ENCODE measurements at places on chromosomes 7 and 10.

GRCh38 chr7:80699721-80700256 lies 61.3 kb downstream of the CD36 start:
- DNase-seq = no peak

- DNase-seq = no peak
These were observed 72.3 kb upstream of the ACBD5 start for GRCh38 chr10:27312854-27313253.

DNA sequence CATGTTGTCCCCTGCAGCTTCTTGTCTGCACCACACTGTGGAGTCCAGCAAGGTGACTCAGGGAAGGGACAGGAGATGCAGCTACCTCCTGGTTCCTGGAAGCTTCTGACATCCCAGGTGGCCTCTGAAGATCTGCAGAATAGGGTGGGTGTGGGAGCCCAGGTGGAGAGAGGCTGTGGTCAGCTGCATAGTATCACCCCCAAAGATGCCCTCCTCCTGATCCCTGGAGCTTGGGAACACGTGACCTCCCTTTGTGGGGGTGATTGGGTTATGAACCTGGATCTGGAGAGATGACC lies 25.4 kb downstream of the CALML3 start:
- DNase-seq = no peak

- DNase-seq = no peak
These were observed 40.9 kb downstream of the TCERG1L start for GRCh38 chr10:131270461-131271190.

- DNase-seq = no peak
These were observed 309.8 kb downstream of the AHR start for GRCh38 chr7:17608114-17608833.

DNA sequence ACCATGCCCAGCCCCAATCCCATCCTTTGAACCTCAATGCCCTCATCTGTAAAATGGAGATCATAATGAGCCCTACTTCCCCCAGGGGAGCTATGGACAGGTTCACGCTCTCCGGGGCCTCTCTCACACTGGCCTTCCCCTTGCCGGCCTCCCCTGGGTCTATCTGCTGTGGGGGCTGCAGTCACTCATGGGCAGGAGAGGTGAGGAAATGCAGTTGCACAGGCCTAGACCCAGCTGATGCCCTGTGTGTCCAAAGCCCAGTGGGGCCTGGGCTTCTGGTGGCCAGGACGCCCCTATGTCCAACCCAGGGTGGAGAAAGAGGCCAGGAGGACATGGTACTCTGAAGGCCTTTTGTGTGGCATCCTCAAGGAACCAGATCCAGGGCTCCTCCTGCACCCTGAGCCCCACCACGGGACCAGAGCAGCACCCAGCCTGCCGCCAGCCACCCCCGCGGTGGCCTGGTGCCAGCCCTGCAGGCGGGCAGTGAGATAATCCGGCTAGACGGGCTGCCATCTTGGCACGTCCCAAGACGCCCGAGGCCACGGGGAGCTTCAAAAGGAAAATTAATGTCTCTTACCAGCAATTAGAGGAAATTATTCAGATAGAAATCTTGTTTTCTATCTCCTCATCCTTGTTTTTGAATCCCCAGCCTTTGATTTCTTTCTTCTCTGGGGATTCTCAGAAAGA lies 39.0 kb downstream of the MYL10 start:
- no peak for DNase-seq

- no peak for DNase-seq
These were observed 180.8 kb downstream of the CCDC71L start for GRCh38 chr7:106480161-106480579.

DNA sequence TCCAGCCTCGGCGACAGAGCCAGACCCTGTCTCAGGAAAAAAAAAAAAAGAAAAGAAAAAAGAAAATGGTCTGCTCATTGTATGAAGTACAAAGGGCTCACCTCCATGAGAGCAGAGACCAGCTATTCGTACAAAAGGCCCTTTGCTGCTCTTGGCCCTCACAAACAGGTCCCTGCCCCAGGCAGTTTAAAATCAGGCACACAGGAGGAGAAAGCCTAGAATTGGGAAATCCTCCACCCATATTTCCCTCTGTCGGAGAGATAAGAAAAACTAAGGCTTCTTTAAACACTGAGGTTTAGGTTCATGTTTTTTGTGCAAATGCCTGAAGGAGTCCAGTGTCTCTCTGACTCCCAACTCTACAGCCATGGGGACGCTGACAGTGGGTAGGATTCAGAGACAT lies 15.1 kb downstream of the GNA12 start:
- DNase-seq = no peak

DNA sequence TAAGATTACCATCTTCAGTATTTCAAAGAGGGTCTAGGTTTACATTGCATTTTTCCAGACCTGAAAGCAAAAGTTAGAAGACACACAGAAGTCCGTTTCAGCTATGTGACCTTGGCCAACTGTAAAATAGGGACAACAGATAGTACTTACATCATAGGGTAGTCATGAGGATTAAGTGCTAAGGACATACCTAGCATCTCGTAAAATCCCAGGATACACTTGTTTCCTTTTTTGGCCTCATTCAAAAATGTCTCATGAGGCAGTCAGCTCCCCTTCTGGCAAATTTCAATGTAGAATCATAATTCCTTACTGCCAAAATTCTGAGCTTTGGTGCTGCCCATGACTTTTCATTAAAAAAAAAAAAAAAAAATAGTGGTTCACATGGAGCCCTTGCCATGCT lies 6.4 kb upstream of the DUSP5 start:
- no peak for DNase-seq

GRCh38 chr10:113921561-113922370 lies 67.3 kb downstream of the NHLRC2 start:
- DNase-seq = no peak

DNA sequence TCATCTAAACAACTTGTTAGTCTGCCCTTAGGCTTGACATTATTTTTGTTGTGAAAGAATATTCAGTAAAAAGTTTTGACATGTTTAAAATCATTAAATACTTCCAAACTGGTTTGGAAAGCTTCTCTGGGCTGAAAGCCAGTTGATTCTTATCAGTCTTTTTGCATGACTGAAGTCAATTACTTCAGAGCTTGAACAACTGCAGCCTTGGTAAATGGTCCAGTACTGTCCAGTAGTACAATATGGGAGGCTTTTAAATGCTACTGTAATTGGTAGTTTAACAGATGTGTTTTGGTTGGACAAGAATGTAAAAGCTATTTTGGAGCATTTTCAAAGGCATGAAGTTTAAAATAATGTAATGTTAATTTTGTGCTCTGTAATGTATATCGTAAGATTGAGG lies 103.4 kb downstream of the SDK1 start:
- DNase-seq = no peak

DNA sequence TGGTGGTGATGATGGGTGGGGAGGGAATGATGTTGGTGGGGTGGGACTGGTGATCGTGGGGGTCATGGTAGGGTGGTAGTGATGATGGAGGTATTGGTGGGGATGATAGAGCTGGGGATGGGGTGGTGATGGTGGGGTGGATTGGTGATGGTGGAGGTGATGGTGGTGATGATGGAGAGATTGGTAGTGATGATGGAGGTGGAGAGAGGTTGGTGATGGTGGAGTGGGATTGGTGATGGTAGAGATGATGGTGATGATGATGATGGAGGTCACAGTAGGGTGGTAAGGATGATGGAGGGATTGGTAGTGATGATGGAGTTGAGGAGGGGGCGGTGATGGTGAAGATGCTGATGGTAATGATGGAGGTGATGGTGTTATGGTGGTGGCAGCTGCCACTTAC lies 155.3 kb downstream of the EXOC4 start:
- no peak for DNase-seq

DNA sequence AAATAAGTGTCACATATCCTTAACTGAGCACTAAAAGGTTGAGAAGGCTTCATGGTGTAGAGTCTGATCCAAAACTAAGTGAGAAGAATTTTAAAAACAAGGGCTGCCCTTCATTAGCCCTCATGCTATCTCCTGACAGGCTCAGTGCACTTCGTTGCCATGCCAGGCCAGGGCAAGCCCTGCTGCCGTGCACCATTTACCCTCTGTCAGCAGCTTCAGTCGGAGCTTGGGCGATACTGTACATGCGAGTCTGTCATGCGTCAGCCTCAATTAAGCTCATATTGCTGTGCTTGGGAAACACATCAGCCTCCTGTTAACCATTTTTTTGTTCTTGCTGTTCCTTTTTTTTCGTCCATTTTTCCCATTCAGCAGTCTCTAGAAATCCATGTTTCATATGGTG lies 166.6 kb downstream of the VTI1A start:
- no peak for DNase-seq

GRCh38 chr7:37028909-37029440 lies 304.7 kb upstream of the AOAH start:
- no peak for DNase-seq

DNA sequence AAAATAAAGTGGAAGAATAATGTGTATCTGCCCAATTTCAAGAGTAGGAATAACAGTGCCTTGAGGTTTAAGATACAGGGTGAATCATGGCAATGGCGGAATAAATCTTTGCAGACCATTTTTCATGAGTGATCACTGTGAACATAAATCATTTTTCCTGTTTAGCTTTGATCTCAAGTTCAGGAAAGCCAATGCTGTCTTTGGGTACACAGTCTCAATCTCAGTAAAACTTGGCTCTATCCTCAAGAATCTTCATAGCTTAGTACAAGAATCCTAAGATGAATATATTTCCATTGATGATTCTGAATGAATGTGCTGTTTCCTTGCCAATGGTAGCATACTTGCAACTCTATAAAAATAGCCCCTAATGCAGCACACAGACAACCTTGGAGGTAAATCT lies 6.8 kb downstream of the NAMPT start:
- DNase-seq = no peak

- DNase-seq = no peak
These were observed 76.3 kb downstream of the FOXI2 start for GRCh38 chr10:127813290-127813689.

DNA sequence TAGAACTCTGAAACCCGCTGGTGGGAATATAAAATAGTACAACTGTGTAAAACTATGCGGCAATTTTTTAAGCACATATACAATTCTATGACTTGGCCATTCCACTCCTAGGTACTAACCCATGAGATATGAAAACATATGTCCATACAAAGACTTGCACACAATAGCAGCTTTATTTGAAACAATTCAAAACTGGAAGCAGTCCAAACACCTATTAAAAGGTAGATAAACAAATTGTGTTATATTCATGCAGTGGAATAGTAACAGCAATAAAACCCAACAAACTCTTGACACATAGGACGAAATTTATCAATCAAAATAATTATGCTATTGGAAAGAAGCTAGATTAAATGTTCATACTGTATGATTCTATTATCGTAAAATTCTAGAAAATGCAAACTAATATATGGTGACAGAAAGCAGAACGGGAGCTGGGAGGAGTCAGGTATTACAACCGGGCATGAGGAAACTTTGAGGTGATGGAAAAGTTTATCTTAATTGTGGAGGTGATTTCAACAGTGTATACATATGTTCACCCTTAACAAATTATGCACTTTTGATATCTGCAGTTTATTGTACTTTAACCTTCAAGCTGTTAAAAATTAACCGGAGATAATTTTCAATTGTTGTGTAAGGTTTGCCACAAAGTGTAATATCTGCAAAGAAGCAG lies 803 bp upstream of the STK31 start:
- no peak for DNase-seq

DNA sequence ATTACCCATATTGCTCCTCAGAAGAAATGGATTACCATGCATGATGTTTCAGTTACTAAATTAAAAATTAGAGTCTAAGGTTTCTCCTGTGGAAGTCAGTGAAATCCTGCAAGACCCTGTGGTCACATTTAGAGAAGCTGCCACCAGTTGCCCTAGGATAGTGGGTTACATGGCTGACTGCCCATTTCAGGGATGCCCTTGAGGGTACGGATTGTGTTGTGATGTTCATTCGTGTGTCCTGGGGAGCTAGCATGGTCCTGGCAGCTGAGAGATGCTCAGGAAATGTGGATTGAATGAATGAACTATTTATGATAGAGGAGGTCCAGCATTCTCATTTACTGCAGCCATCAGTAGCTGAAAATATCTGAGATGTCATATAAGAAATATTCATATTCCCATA lies 55.1 kb downstream of the TMEM178B start:
- DNase-seq = no peak

- DNase-seq = no peak
These were observed 223.7 kb downstream of the SNX10 start for GRCh38 chr7:26515314-26515842.

GRCh38 chr10:2456834-2457233 lies 610.5 kb upstream of the PFKP start:
- DNase-seq = no peak

DNA sequence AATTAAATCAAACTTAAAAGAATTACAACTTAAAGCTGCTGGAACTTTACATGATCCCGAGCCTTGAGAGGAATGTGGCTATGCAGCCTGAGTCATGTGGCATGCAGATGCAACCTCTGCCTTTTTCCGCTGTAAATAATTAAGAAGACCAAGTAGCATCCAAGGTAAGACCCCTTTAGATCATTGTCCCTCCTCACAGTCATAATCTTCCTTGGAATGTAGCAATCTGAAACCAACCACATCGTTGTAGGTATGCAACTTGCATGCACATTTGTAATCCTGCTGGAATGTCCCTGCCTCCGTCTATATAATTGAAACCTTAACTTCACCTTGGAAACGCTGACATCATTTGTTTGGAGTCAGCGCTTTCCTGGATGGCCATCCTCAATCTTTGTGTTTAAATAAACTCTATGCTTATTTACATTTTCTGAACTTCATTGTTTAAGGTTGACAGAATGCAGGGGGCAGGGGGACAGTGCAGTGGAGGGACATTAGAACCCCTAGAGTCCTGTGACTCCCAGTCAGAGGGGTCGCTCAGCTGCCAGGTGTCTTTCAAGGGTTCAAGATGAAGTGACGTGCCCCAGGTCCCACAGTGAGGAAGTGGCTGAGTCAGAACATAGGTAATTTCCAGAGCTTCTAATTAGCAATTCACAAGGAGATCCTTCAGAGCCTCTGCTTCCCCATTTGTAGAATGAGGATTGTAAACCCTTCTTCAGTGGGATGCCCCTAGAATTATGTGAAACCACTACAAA lies 110.7 kb downstream of the RALA start:
- no peak for DNase-seq

GRCh38 chr10:3740157-3740871 lies 44.7 kb downstream of the KLF6 start:
- DNase-seq = no peak

- no peak for DNase-seq
These were observed 98.5 kb downstream of the POLR1F start for GRCh38 chr7:19610194-19610943.

GRCh38 chr7:138833596-138833995 lies 35.6 kb upstream of the ATP6V0A4 start:
- no peak for DNase-seq

Data from smooth muscle cell of the brain vasculature (primary cell).